ENCODE measurements at places on chromosomes 5 and 9. TPM values are rescaled to one million over a fixed set of nuclear protein-coding genes. Genes with fewer than 3 reads are reported as not detected.
A peak's percentile ranks its signal among the peaks of the same experiment; 100 is the strongest.

Gene FCN2
- 0.27 TPM for polyA plus RNA-seq

Gene SPATA31D4
- not detected for polyA plus RNA-seq

DNA sequence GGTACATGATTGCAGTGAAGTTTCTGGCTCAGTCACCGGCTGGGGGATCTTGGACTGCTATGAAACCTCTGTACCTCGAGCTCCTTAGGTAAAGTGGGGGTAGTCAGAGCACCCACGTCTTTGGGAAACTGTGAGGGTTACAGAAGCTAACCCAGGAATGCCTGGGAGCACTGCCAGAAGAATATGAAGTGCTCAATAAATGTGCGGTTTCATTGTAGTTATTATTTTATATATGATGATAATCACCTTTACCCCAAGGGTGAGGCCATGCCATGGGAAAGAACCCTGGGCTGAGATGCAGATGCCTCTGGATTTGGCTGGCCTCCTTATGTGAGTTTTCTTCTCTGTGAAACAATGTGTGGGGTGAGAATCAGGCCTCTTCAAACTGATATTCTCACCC lies 3.7 kb downstream of the NPR3 start:
- no peak for DNase-seq

GRCh38 chr9:87694236-87694755 lies 31.6 kb upstream of the CTSL start:
- no peak for DNase-seq

DNA sequence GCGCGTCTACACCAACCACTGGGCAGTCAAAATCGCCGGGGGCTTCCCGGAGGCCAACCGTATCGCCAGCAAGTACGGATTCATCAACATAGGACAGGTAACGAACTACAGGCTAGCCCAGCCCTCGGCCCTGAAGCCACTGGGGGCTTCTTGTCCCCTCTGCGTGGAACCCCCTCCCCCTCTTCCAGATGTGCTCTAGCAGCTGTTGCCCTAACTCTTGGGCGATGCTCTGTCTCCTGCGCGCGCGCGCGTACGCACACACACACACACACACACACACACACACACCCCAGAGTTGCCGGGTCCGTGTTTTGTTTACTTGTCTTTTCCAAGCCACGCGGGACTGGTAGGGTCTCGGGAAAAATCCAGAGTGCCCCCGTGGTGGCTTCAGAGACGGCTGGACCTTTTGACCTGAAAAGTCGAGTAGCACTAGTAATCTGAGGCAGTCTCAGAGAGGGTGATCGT lies 836 bp downstream of the PCSK5 start:
- DNase-seq = peak; percentile 51

DNA sequence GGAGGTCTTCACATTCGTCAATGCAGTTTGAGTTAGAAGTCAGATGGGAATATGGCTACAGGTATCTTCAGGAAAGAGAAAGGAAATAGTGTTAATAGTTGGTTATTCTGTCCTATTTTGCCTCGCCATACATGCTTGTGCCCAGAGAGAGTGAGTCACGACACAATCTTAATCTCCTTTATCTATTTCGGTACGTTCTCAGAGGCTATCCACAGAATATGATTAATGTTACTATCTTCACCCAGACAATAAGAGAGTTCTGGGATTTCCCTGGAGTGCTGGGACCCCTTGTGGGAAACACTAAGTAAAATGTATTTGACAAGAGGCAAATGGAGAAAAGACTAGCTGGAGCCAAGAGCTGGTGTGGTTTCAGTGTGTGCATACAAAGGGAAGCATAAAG lies 25.5 kb downstream of the MINAR2 start:
- no peak for DNase-seq

DNA sequence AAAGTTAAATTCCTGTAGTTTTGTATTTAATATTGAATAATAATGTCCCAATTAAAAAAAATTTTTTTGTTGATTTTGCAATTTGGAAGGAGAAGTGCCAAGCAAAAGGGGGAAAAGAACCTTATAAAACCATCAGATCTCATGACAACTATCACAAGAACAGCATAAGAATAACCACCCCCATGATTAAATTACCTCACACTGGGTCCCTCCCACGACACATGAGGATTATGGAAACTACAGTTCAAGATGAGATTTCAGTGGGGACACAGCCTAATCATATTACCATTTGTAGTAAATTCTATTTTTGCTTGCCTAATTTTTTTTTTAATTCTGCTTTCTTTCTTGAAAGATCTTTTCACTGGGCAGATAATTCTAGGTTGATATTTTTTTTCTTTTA lies 33.4 kb upstream of the FCHO2 start:
- no peak for DNase-seq

DNA sequence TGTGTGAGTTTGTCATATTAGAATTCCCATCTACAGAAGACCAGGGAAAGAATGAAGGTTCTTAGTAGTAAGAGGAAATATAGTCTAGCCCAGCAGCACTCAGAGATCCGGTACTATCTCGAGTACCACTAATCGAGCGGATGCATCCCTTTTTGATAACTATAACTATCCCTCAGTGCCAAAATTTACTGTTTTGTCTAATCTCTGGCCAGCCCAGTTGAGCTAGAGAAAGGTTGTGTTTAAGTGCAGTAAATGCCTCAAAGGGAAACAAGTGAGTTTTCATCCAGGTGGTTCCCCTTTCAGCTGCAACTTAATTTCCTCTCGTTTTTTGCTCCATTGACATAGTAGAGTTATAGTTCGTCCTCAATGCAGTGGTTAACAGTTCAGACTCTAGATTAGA lies 146.7 kb downstream of the GPBP1 start:
- DNase-seq = no peak

All from left renal pelvis (tissue), 4 donors.